ENCODE measurements at places on chromosomes 5 and 9. TPM values are rescaled to one million over a fixed set of nuclear protein-coding genes. Genes with fewer than 3 reads are reported as not detected.

Gene C9orf43
- total RNA-seq = 1.6 TPM

DNA sequence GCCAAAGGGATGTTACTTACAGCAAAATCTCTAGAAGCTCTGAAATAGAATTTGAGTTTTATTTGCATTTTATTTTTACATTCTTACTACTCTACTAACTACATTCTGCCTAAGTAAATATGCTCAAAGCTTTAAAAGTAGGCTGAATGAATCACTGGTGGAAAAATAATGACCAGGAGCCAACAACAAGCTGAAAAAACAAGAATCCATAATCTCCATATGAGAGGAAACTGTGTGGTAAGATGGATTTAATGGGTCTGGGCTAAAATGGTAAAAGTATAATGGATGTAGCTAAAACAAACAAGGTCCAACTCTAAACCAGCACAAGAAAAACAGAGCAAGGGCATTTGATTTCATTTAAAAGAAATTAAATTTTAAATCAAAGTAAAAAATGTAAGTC lies 525.8 kb upstream of the FTMT start:
- no peak for DNase-seq
- H3K27me3 ChIP-seq = no peaks in the 10 kb centered on the region
- no peak overlapping the region for H3K27ac ChIP-seq
- no peak overlapping the region for H3K4me3 ChIP-seq
- H3K36me3 ChIP-seq = no peaks in the 10 kb centered on the region

DNA sequence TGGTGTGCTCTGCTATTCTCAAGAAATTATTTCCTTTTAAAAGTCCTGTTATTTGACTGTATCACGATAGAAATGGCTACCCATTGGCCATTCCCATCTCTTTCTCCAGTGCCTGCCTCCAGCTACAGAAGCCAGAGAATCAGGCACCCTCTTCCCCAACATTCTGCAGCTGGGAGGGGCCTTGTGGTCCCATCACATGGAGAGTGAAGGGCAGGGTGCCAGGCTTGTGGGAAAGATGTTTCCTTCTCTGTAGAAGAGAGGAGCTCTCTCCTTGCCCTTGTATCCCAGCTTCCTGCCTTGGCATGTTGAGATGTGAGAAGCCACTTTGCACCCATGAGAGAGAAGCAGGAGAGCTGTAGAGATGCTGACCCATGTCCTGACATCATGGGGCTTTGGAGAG lies 465.0 kb downstream of the MTRR start:
- H3K4me3 ChIP-seq = no peak overlapping the region
- no peaks in the 10 kb centered on the region for H3K4me1 ChIP-seq
- H3K27me3 ChIP-seq = no peaks in the 10 kb centered on the region
- no peak for DNase-seq
- H3K36me3 ChIP-seq = no peaks in the 10 kb centered on the region
- no peak overlapping the region for H3K27ac ChIP-seq

- H3K27ac ChIP-seq = peak overlapping the region; percentile 90
- no peaks in the 10 kb centered on the region for H3K27me3 ChIP-seq
- H3K4me1 ChIP-seq = peaks cover 39% of the 10 kb centered on the region
- peaks cover 17% of the 10 kb centered on the region for H3K36me3 ChIP-seq
- H3K4me3 ChIP-seq = peak overlapping the region; percentile 90
Measured at GRCh38 chr9:35749515-35750255, 598 bp downstream of the RGP1 start.

GRCh38 chr5:32360906-32361305 lies 48.2 kb upstream of the MTMR12 start:
- no peak for DNase-seq
- H3K4me1 ChIP-seq = no peaks in the 10 kb centered on the region
- peaks cover 6% of the 10 kb centered on the region for H3K36me3 ChIP-seq
- no peak overlapping the region for H3K27ac ChIP-seq
- H3K4me3 ChIP-seq = no peak overlapping the region
- H3K27me3 ChIP-seq = no peaks in the 10 kb centered on the region

DNA sequence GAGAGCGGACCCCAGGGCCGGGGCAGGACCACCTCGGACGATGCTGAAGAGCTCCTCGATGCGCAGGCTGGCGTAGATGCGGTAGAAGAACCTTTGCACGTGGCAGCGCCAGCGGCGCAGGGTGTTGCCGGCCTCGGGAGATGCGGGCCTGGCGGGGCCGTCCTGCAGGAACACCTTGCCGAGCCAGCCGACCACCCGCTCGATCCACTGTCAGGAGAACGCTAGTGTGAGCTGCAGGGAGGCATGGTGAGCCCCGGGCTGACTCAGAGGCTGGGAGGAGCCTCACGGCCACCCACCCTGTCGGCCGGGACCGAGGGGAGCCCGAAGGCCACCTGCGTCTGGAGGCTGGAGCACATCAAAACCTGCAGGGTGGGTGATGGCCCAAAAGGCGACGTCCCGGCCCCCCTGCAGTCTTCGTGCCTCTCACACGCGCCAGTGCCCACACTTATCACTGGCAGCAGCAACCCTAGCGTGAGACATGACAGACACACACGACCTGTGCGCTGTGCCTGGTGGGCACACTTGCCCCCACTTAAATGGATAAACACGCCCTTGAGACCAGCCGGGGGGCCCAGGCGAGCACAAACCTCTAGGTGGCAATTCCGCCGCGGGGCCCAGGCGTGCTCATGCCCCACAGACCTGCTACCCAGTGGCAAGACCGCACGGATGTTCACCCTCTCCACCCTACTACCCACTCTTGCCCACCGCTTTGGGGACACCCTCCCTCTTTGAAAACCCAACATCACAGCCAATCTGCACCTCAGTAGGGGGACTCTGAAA lies 3.3 kb downstream of the ANAPC2 start:
- H3K27me3 ChIP-seq = no peaks in the 10 kb centered on the region
- H3K27ac ChIP-seq = no peak overlapping the region
- peaks cover 38% of the 10 kb centered on the region for H3K4me1 ChIP-seq
- H3K4me3 ChIP-seq = no peak overlapping the region
- peaks cover 31% of the 10 kb centered on the region for H3K36me3 ChIP-seq

DNA sequence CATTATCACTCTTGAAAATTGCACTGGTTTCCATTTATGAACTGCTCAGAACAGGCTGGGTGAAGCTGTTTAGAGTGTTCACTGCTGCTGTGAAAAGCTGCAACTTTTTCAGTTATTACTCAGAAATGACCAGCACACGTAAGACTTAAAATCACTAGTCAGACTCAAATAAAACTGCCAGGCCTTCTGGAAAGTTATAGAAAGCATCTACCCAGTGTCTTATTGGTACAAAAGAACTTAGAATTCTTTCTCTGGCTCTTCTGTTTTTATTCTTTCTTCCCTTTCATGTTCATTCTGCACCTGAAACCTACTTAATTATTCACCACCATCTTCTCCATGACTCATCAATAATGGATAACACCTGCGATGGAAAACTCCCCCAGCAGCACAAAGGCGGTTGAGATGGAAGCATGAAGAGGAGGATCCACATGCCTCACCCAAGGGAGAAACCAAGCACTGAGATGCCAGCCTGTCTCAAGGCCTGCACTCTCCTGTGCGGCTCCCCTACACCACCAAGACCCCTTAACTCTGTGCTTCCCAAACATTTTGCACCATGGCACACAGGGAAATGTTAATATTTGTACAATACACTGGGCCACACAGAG lies 171.9 kb downstream of the ENTREP1 start:
- no peaks in the 10 kb centered on the region for H3K36me3 ChIP-seq
- no peak overlapping the region for H3K27ac ChIP-seq
- peaks cover 5% of the 10 kb centered on the region for H3K4me1 ChIP-seq
- H3K4me3 ChIP-seq = no peak overlapping the region
- H3K27me3 ChIP-seq = no peaks in the 10 kb centered on the region

DNA sequence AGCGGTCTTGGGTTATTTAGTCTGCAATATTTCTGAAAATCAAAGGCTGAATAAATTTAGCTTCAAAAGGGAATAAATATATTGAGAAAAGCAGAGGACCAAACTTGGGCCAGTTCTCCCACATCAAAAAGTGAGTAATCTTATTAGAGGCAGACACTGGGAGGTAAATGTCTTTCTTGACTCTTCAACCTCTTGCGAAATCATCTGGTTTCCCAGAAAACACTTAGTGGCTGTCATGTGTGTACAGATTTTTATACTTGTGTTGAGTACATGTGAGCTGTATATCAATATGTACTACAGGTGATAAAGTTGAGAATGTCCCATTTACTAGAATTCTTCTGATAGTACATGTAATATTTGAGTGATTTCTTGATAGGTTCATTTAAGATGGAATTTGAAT lies 454.9 kb downstream of the PRR16 start:
- no peak overlapping the region for H3K4me3 ChIP-seq
- no peak overlapping the region for H3K27ac ChIP-seq
- H3K4me1 ChIP-seq = no peaks in the 10 kb centered on the region
- no peaks in the 10 kb centered on the region for H3K27me3 ChIP-seq
- no peaks in the 10 kb centered on the region for H3K36me3 ChIP-seq

GRCh38 chr9:89621031-89621430 lies 16.2 kb downstream of the GADD45G start:
- H3K4me1 ChIP-seq = peaks cover 79% of the 10 kb centered on the region
- no peak overlapping the region for H3K4me3 ChIP-seq
- H3K36me3 ChIP-seq = no peaks in the 10 kb centered on the region
- DNase-seq = no peak

GRCh38 chr9:33227008-33227398 lies 13.0 kb upstream of the SPINK4 start:
- H3K27ac ChIP-seq = no peak overlapping the region
- no peaks in the 10 kb centered on the region for H3K27me3 ChIP-seq
- no peak for DNase-seq
- H3K4me3 ChIP-seq = no peak overlapping the region
- H3K4me1 ChIP-seq = peaks cover 10% of the 10 kb centered on the region

DNA sequence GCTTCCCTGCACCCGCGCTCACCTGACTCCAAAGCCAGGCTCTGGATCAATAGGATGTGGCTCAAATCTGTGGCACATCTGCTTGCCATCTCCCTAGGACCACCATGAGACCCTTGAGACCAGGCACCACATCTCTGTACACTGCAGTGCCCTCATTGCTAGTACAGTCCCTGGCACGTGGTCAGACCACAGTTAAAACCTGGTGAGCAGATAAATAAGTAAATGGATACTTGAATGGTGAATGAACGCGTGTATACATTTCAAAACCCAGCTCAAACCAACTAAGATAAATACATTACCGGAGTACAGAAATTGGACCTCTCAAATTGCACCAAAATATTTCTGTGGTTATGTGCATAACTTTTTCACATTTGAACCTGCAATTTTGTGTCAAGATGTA lies 221.2 kb upstream of the IRX4 start:
- H3K27ac ChIP-seq = no peak overlapping the region
- H3K4me1 ChIP-seq = no peaks in the 10 kb centered on the region
- no peaks in the 10 kb centered on the region for H3K36me3 ChIP-seq
- no peaks in the 10 kb centered on the region for H3K27me3 ChIP-seq
- DNase-seq = no peak
- no peak overlapping the region for H3K4me3 ChIP-seq

GRCh38 chr9:133290751-133291302 lies 15.8 kb upstream of the ABO start:
- peaks cover 4% of the 10 kb centered on the region for H3K36me3 ChIP-seq
- H3K4me3 ChIP-seq = no peak overlapping the region
- no peak for DNase-seq
- H3K4me1 ChIP-seq = no peaks in the 10 kb centered on the region
- H3K27ac ChIP-seq = no peak overlapping the region

DNA sequence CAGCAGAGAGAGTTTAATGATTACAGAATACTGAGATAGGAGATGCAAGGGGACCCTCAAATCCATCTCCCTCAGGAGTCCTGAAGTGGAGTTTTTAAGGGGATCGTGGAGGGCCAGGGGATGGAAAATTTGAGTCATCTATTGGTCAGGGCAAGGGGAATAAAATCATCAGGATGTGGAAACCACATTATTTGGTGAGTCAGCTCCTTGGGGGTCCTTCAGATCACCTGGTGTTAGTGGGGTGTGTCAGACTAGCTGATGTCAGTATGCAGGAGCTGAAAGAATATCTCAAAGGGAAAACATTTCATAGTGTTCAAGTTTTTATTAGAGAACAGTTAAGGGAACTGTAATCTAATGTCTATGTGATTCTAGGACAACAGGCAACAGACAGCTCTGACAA lies 183.0 kb upstream of the FTMT start:
- DNase-seq = no peak
- H3K4me1 ChIP-seq = no peaks in the 10 kb centered on the region
- H3K4me3 ChIP-seq = no peak overlapping the region
- no peaks in the 10 kb centered on the region for H3K36me3 ChIP-seq
- no peaks in the 10 kb centered on the region for H3K27me3 ChIP-seq

DNA sequence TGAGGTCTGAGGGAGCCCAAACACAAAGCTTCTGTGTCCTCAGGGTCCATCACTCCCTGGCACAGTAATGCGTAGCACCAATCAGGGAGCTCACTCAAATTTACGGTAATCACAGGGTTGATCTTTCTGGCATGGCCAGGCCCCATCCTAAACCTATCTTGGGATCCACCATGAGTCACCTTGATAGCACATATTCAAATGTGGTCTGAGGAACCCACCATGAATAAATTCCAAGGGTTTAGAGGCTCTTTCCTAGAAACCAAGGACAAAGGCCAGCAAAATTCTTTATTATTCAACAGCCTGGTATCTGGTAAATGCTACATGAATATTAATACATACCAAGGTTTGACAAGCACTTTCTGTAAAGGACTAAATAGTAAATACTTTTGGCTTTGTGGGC lies 254.5 kb downstream of the TLR4 start:
- no peak overlapping the region for H3K27ac ChIP-seq
- no peaks in the 10 kb centered on the region for H3K36me3 ChIP-seq
- H3K4me1 ChIP-seq = no peaks in the 10 kb centered on the region
- no peak for DNase-seq
- H3K27me3 ChIP-seq = no peaks in the 10 kb centered on the region

- no peaks in the 10 kb centered on the region for H3K36me3 ChIP-seq
- H3K27ac ChIP-seq = no peak overlapping the region
- no peaks in the 10 kb centered on the region for H3K4me1 ChIP-seq
- no peaks in the 10 kb centered on the region for H3K27me3 ChIP-seq
Measured at GRCh38 chr5:170380361-170380951, 8.7 kb downstream of the KCNMB1 start.

DNA sequence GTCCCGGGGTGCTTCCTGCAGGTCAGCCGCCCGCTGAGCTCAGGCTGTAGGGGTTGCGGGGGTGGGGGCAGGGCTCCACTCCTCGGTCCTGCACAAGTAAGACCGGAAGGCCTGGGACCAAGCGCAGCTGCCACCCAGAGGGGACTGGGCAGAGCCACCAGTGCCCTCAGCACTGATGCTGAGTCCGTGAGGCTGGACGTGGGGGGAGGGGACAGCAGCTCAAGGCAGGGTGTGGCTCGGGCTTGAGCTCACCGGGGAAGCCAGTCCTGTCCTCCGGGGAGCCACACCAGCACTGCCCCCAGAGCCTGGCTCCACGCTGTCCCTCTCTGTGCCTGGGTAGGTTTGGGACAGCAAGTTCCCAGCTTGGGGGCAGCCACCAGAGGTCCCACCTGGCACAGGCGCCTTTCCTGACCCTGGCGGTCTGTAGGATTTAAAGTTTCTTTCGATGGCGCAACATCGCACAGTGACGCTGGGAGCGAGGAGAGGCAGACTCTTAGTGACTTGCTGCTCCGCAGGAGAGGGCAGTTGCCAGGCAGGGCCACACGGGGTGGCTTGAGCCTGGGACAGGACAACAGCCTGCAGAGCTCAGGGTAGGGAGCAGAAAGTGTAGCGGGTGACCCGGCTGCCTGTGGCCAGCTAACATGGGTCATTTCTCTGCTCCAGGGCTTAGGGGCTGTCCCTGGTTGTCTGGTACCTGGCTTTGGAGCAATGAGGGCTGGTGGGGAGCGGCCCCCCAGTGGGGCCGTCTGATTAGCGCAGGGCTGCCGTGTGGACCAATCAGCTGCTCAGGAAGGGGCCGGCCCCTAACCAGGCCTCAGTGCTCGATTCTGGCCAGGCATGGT lies 5.7 kb downstream of the LCN1 start:
- no peak overlapping the region for H3K4me3 ChIP-seq
- H3K4me1 ChIP-seq = no peaks in the 10 kb centered on the region
- no peak for DNase-seq
- no peaks in the 10 kb centered on the region for H3K36me3 ChIP-seq

Gene SOX30
- not detected for total RNA-seq

Gene INSL4
- total RNA-seq = not detected
